ENCODE measurements at places on chromosomes 1 and 21.

DNA sequence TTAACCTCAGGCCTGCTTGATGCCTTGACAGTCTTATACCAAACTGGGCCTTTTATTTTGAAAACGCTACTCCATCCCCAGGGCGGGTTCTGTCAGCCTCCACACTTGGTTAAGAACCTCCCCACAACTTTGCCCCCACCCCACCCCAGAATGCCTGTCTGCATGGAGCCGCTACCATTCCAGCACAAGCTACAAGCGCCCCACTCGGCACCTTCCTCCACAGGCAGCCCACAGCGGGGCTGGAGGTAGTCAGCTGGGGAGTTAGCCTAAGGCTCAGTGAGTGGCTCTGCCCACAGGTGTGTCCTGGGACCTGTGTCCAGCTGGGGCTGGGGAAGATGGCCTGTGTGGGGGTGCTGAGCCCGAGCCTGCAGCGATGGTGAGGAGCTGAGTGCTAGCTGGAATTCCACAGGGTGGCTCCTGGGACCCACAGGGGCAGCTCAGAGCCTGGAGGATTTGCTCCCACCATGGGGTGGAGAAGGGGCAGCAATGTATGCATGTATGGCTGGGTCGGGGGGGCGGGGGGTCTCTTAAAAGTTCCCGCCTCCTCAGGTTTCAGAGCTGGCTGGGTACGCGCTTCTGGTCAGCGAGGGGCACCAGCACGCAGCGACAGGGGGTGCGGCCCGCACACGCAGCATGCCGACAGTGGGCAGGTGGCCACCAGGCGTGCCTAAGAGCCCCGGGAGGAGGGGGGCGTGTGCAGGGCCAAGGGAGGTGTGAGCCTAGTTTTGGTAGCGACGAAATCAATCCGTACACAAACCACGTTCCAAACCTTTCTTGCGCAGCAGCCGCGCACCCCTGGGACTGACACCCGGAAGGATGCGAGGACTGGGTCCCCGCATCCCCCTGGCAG, 917 bp downstream of the ETNK2 start:
- peak; percentile 48 for DNase-seq

DNA sequence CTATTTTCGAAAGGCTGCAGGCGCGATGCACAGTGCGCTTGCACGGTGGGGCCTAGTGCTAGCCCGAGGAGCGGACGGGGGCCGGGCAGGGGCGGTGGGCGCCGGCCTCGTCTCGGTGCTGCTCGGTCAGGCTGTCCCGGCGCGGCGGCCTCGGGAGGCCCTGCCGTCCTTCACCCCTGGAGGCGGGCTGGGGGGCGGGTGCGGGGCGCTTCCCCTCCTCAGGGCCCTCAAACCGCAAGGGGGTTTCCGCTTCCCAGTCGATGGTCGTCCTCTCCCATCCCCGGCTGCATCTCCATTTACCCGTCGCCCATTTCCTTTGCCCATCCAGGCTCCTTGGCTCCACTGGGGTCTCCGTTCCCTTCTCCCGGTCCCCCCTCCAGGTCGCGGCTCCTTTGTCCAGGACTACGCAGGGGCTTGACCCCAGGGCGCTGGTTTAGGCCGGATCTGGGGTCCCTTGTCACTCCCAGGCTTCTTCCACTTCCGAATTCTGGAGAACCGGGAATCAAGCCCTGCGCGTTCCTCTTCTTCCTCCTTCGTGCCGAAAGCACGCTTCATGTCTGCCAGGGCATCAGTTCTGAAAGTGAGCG, 196.3 kb upstream of the LMO4 start:
- no peak for DNase-seq

DNA sequence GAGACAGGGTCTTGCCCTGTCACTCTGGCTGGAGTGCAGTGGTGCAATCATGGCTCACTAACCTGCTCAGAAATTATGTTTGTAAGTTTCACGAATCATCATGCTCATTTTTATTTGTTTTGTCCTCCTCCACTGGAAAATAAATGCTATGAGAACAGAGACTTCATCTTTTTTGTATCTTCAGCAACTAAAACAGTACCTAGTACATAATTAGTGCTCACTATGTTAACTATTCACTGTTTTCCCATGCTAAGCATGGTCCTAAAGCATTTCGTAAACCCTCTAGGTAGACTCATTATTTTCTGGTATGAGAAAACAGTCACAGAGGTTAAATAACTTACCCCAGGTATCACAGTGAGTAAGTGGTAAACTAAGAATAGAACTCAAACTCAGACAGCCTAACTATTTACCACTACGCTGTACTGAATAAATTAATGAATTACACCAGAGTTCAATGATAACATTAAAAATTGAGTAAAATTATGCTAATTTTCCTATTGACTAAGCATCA, 118.4 kb downstream of the RERE start:
- DNase-seq, result no peak

- peak; percentile 42 for DNase-seq
Measured at GRCh38 chr1:25906644-25907300, 553 bp upstream of the STMN1 start.

DNA sequence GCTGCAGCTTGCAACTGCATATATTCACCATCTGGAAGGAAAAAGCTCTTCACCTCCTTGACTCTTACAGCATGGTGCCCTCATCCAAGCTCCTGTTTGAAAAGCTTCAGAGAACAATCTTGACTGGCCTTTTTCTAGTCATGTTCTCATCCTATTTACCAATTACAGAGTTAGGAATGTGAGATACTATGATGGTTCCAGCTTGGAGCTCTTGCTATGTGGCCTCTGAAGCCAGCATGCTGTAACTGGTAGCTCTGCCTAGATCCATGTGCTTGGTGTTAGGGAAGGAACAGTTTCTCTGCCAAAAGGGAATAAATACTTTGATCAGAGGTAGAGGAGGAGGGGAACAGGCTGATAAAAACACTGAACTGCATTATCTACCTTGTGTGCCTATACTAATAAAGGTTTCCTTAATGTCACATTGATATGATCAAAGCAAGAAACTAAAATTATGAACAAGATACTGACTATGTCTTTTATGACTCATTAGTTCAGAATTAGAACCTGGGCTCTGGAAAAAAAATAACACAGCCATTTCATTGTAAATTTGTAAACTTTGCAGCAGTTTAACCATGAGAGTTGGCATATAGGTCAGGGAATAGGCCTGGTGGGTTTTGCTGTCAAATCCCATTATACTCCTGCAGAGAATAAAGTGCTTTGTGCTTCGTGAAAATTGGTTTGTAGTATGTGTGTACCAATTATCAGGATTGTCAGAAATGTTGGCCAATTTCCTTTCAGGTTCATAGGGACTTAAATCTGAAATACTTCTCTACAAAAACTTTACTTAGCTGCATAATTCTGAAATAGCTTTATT, 92.7 kb downstream of the LEPR start:
- no peak for DNase-seq

DNA sequence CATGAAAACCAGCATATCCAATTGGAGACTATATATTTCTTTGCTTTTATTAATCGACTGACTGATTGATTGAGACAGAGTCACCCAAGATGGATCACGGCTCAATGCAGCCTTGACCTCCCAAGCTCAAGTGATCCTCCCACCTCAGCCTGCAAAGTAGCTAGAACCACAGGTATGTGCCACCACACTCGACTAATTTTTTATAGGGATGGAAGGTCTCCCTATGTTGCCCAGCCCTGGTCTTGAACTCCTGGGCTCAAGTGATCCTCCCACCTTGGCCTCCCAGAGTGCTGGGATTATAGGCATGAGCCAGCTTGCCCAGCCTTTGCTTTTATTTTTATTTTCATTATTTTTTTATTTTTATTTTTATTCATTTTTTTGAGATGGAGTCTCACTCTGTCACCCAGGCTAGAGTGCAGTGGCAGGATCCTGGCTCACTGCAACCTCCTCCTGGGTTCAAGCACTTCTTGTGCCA, 5.4 kb downstream of the SPEN start:
- no peak for DNase-seq

DNA sequence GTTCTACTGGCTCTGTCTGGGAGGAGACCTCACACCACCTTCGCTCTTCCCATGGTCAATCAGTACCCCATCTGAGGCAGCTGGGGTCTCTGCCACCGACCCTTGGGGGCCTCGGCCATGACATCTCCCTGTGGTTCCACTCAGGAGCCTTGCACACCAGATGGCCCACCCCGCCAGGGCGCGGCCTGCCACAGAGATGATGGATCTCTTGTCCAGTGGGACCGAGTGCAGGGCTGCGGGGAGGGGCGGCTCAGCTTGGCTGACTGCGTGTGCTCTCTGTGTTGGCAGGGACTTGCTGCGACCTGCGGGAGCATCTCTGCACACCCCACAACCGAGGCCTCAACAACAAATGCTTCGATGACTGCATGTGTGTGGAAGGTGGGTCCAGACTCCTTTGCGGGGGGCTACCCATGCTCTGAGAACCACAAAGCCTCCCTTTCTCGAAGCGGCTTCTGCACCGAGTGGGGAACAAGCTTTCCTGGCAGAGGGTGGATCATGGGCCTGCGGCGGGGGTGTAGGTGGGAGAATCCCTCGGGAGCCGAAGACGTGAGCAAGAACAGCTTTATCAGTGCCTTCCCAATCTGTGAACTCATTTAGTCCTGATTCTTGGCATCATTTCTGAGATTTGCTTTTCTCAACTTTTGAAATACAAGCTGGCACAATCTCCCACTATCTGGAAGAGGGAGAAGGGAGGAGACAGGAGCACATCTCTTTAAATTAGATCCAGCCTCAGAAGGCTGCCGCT, 20.9 kb upstream of the AGTRAP start:
- no peak for DNase-seq

DNA sequence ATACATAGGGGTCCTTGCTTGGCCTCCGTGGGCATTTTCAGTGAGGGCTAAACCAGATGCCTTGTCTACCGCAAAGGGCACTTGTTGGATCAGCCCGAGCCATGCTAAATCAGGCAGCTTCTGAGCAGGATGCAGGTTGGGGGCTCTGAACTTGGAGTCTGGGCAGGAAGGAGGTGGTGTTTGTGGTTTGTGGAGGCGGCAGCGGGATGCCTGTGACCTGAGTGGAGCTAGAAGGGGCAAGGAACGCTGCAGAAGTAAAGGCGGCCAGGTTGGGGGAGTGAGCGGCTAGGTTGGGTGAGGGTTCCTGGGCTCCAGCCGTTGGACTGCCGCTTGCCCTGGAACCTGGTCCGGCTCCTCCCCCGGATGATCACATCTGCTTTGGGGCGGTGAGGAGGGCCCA, 183.9 kb downstream of the CAMTA1 start:
- no peak for DNase-seq

DNA sequence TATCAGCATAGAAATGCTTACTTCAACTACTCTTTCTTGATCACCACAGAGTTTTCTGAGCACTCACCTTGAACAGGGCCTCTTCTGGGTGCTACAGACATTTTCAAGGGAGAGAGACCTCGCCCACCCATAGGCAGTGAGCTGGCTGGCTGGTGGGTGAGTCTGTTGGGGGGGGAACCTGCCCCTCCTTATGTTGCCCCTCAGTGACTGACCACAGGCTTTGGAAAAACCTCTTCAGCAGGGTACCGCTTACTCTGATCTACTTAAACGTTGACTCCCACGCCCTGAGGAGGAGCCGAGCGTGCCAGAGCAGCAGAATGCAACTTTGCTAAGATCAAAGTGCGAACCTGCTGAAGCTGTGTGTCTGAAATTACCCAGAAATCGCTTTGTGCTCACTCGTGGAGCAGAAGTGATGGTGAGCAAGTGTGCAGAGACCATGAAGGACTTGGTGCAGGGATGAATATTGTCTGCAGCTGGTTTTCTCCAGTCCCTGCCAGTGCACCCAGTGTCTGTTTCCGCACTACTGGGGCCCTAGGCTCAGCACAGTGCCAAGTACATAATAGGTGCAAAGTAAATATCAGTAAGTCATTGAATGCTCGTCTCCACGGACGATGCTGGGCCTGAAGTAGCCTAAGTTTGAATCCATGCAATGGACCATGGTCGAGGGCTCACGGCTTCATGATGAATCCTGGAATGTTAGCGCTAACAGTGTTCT, 158.7 kb upstream of the IRF2BP2 start:
- DNase-seq, result no peak

GRCh38 chr1:6732942-6733341, 31.3 kb upstream of the DNAJC11 start:
- DNase-seq, result no peak

- no peak for DNase-seq
Measured at GRCh38 chr21:46179708-46180078, 4.6 kb downstream of the SPATC1L start.

- DNase-seq, result peak; percentile 47
Measured at GRCh38 chr1:29703596-29704370, 467.5 kb downstream of the PTPRU start.

GRCh38 chr1:243313635-243314536, 58.0 kb downstream of the SDCCAG8 start:
- DNase-seq, result no peak

DNA sequence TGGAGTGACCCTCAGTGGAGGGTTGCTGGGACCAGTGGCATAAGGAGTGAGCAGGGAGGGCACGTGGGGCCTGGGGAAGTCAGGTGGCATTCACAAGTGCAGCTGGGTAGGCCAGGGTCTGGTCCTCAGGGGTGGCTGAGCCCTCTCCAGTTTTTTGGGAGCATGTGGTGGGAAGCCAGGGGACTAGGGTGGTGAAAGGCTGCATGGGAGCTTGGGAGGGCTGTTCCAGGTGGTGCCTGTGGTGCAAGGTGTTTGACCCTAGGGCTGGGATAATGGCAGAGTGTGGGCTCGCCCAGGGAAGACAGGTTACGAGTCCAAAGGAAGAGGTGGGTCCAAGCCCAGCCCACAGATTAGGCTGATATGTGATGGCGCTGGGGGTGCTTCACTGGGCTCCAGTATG, 30.5 kb downstream of the MAN1C1 start:
- DNase-seq, result no peak

- no peak for DNase-seq
Measured at GRCh38 chr1:179742717-179743678, at the start of gene FAM163A. Gene FAM163A (plus strand): TSS chr1:179743291. CDS start chr1:179813098, 69,807 bp downstream.

DNA sequence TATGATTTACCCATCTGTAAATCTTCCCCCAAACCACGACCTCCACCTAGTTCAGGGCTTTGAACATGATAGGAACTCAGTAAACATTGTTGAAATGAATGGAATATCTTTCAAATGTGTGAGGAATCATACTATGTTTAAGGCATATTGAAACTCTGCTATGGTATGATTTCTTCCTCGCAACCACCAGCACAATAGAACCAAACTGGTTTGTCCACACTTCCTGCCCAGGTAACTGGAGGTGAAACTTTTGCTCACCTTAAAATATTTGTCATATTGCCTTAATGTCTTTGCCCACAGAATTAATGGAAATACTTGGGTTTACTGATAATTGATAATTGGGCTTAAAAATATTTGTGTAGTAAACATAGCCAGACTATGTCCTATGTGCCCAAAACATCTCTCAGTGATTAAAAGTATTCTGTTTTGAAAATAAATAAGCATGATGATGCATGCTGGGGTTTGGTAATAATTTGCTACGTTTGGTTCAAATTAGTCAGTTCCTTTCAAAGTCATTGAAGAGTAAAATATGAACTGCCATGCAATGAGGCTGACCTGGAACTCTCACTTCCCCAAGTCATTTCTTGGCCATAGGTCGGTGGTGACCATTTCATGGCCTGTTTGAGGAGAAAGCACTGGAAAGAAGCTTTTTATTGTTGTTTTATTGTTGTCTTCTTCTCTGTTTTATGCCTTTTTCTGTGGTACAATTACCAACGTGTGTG, 73.3 kb downstream of the TNFSF18 start:
- DNase-seq, result no peak

GRCh38 chr1:151612501-151613281, 841 bp downstream of the SNX27 start:
- DNase-seq, result peak; percentile 22

GRCh38 chr21:44347911-44348451, 5.4 kb upstream of the TRPM2 start:
- DNase-seq, result no peak

Data from body of pancreas (tissue), 4 donors.